Body of pancreas (tissue), 4 donors: ENCODE measurements at places on chromosomes 4 and X. TPM values are rescaled to one million over a fixed set of nuclear protein-coding genes. Genes with fewer than 3 reads are reported as not detected.

GRCh38 chrX:114015966-114016365 lies 567.9 kb upstream of the HTR2C start:
- no peak for DNase-seq

DNA sequence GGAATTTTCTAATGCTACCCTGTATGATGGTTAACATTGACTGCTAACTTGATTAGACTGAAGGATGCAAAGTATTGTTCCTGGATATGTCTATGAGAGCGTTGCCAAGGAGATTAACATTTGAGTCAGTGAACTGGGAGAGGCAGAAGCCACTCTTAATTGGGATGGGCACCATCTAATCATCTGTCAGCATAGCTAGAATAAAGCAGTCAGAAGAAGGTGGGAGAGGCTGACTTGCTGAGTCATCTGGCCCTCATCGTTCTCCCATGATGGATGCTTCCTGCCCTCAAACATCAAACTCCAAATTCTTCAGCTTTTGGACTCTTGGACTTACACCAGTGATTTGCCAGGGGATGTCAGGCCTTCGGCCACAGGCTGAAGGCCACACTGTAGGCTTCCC lies 878.5 kb downstream of the PCDH7 start:
- DNase-seq = no peak

- DNase-seq = no peak
Measured at GRCh38 chr4:60780874-60781273, 419.3 kb upstream of the ADGRL3 start.

DNA sequence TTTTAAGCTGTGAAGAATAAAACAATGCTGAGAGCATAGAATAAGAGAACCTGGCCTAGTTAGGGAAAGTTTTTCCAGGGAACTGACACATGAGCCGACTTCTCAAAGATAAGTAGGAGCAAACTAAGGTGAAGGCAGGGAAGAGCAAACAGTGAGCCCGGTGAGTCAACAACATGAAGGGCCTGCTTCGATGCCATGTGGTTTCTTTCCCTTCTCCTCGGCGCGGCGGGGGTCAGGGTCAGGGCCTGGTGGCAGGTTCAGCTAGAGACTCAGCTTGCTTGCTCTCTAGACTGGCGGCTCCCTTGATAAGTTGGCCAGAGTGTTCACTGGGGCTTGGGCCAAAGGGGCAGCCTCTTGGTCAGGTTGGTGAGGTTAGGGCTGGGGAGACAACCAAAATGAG lies 81.1 kb downstream of the DLG3 start:
- DNase-seq = peak; percentile 92

- peak; percentile 10 for DNase-seq
Measured at GRCh38 chr4:22897520-22898108, 204.9 kb downstream of the GBA3 start.

DNA sequence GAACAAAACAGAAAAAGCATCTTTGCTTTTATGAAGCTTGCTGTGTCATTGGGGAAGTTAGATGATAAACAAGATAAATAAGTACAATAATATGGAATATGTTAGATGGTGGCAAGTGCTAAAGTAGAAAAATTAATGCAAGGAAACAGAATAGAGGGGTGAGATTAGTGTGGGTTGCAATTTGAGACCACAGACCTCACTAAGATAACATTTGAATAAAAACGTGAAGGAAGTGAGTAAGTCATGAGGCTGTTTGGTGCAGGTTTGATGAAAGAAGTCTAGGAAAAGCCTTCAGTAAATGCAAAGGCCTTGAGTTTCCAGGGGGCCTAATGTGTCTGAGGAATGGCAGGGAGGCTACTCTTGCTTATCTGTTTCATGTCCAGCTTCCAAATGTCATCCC lies 102.5 kb downstream of the CFAP299 start:
- no peak for DNase-seq

GRCh38 chrX:15755091-15755490 lies 17.0 kb downstream of the CA5B start:
- no peak for DNase-seq

DNA sequence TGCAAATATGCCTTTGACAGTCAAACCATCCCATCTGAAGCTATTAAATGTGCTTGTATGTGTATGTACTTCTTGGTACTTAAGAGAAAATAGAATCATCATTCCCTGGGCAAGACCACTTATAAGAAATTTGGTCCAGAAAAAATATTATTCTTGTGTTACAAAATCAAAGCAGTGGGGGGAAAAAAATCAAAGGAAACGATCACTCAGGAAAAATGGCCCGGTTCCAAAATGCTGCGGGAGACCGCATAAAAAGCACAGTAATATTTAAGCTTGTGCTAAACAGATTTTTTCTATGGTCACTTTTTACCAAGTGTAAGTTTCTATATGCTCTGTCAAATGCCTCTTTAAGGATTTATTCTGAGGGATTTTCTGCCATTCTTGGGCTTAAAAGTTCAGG lies 36.1 kb downstream of the RAI2 start:
- DNase-seq = no peak

- DNase-seq = peak; percentile 87
Measured at GRCh38 chr4:7103607-7104365, 35.9 kb upstream of the GRPEL1 start.

DNA sequence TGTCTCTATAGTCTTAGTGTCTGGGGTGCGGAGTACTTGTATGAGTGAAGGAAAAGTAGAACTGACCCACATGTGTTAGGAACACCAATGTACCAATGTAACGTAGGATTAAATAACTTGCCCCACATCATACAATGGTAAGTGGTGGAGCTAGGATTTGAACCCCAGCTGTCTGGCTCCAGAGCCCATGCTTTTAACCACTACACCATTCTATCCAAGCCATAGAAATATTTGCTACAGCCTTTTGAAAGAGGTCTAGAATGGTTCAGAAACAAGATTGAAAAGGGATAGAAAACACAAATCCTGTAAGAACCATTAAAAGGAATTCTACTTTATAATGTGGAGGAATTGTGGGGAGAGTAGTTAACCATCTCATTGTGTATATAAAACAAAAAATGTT lies 169.9 kb upstream of the ATP6AP2 start:
- DNase-seq = no peak

- DNase-seq = peak; percentile 87
Measured at GRCh38 chr4:147826288-147826646, 94.4 kb downstream of the ARHGAP10 start.

DNA sequence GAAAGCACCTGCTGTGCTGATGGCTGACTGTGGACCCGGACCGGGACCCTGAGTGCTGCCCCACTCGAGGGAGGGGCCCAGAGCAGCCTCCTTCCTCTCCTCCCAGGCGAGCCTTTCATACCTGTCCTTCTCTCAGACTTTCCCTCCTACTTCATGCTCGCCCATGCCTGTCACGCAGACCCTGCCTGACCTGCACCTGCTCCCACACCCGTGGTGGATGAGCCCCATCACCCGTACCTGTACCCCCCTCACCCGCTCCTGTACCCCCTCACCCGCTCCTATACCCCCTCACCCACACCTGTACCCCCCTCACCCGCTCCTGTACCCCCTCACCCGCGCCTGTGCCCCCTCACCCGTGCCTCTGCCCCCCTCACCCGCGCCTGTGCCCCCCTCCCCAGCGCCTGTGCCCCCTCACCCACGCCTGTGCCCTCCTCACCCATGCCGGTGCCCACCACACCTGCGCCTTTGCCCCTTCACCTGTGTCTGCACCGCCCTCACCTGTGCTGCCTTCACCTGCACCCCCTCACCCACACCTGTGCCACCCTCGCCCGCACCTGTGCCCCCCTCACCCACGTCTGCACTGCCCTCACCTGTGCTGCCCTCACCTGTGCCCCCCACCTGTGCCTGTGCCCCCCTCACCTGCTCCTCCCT lies 5.8 kb downstream of the MAEA start:
- no peak for DNase-seq

- no peak for DNase-seq
Measured at GRCh38 chr4:68712207-68712606, 41.8 kb upstream of the UGT2B15 start.

- DNase-seq = no peak
Measured at GRCh38 chr4:5799406-5799805, 88.4 kb downstream of the EVC start.

- no peak for DNase-seq
Measured at GRCh38 chrX:68403038-68403437, 30.3 kb downstream of the OPHN1 start.

DNA sequence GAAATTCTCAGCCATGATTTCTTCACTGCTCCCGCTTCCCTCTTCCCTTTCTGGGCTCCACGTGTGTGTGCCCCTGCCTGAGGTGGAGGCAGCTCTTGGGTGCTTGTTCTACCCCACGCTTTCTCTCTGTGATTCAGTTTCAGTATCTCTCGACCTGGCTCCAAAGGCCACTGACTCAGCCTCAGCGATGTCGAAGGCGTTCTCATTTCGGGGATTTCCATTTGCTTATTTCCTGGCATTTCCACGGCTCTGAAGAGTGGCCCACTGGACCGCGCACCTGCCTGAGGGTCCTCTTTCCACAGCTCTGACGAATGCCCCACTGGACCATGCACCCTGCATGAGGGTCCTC lies 52.4 kb downstream of the GAK start:
- DNase-seq = no peak

DNA sequence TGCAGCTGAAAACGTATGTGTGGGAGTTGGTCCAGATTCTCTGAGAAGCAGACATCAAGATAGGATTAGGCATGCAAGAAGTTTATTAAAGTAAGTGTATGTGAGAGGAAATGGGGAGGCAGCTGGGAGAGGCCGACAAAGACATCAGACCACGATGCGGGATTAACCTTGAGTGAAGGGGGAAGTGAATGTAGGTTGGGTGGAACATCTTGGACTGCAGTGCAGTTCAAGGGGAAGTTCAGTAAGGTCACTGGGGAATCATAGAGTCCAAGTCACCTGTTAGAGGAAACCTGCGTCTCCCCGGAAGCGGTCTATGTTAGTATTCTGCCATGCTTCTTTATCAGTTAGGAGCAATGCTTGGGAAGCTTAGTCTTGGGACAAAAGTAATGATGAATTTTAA lies 22.0 kb downstream of the CXCL8 start:
- DNase-seq = no peak

DNA sequence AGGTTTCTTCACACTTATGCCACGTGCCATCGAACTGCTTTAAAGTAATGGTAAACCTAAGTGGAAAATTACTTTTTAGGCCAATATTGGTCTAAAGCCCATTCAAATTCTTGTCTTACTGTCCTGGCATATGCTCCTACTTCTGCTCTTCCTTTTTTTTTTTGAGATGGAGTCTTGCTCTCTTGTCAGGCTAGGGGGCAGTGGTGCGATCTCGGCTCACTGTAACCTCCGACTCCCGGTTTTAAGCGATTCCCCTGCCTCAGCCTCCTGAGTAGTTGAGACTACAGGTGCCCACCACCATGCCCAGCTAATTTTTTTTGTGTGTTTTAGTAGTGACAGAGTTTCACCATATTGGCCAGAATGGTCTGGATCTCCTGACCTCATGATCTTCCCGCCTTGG lies 129.0 kb upstream of the TECRL start:
- no peak for DNase-seq

DNA sequence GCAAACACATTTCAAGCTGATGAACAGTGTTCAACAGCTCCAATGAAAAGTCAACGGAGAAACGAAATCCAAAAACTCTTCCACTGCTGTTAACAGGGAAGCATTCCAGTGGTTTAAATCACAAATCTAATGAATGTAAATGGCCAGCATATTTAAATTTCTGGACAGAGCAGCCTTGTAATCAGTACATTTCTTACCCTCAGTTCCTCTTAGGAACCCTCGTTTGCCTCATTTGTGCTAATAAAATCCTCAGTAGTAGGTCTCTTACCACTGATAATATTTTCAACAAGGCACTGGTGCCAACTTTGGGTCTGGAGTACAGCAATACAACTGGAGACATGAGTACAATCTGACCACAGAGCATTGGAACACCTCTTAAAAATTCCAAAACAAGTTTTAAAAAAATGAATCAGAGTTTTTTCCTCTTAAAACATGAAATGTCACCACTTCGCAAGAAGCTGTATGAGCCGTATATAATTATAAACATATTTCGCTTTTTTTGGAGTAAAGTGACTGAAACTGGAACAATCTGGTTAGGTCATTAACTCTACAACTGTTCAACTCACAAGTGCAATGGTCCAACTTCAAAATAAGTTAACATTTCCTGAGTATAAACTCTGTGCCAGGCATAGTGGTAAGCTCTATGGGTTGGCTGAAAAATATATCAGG lies 211.2 kb downstream of the CPEB2 start:
- DNase-seq = no peak

DNA sequence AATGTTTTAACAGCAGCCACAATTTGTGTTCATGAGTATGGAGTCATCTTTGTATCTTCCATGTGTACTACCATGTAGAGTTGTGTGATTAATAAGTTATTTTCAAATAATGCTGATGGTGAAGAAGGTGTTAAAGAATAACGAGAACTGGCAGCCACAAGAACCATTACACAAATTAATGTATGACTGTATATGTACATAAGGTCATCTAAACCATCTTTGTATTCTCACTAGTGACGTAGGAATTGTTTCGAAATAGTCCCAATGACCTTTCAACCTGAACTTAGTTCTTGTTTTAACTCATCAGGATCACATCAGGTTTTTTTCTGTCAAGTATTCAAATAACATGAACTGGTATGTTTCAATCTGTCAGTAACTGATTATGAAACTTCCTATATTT lies 48.3 kb upstream of the NOCT start:
- DNase-seq = no peak

- DNase-seq = no peak
Measured at GRCh38 chrX:18888281-18888680, 95.6 kb downstream of the PHKA2 start.

DNA sequence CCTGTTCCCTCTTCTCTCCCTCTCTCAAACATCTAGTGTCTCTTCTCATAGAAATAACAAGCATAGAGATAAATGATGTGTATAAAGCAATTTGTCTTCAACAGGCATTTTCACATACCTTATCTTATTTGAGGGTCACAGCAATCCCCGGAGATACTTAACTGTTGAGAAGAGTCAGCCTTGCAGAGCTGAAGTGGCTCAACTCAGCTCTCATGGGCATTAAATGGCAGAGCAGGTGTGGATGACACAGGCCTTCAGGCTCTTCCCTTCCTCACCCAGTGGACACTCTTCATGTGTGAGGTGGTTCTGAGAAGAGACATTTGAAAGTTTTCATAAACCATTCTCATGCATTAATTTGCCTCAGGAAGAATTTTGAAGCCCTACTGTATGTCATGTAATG lies 134.2 kb downstream of the AFF2 start:
- no peak for DNase-seq

- no peak for DNase-seq
Measured at GRCh38 chrX:17553469-17553868, 178.5 kb downstream of the NHS start.

GRCh38 chr4:2786152-2786671 lies 6.7 kb upstream of the SH3BP2 start:
- no peak for DNase-seq

GRCh38 chr4:166435449-166435848 lies 562.4 kb downstream of the TLL1 start:
- no peak for DNase-seq

- DNase-seq = no peak
Measured at GRCh38 chr4:109589119-109589518, 29.1 kb downstream of the MCUB start.

THAP9 gene
- 3.9 TPM for total RNA-seq

POLA1 gene
- 9.9 TPM for total RNA-seq

DIAPH2 gene
- total RNA-seq = 15.2 TPM

GPR82 gene
- 0.52 TPM for total RNA-seq

SLC9B1 gene
- not detected for total RNA-seq

MFAP3L gene
- total RNA-seq = 1.3 TPM

NPNT gene
- 29.1 TPM for total RNA-seq

SSX2 gene
- total RNA-seq = not detected

GPR173 gene
- total RNA-seq = 0.66 TPM

TCP11X2 gene
- not detected for total RNA-seq
